ENCODE measurements at places on chromosomes 2 and 18.
A peak's percentile ranks its signal among the peaks of the same experiment; 100 is the strongest.

- DNase-seq = no peak
These were observed 87.8 kb downstream of the LYPD1 start for GRCh38 chr2:132581991-132582738.

GRCh38 chr2:136010126-136010525 lies 24.7 kb upstream of the DARS1 start:
- peak; percentile 14 for DNase-seq

DNA sequence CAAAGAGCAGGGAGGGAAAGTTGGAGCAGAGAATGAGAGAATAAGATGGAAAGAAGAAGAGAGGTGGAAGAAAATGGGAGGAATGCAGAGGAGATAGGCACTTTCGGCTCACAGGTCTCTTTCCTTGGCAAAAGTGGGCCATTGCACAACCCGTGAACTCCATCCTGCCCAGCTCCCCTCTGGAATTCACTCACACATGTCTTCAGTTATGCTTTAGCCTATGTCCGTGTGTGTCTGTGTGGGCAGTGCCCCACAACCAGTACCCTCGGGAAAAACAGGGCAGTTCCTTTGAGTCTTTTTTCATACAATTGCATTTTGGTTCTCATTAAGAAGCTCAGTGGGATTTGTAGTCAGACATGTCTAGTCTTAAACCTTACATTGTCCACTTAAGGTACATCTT lies 34.5 kb downstream of the DTNA start:
- DNase-seq = no peak

DNA sequence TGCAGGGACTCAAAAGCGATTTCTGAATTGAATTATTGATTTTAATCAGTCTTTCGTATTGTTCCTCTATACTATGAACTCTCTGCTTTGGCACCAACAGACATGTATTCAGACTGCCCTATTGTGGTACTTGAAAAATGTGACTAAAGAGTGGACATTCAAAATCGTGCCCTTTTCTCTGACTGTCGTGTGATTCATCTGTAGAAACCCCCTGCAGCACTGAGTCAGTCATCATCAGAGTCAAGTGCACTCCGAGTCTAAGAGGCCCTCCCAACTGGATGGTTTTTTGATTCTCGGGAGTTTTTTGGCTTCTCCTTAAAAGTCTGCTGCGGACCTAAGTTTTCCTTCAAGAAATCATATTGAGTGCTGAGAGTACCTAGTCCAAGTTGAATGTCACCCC lies 96.4 kb upstream of the FOSL2 start:
- no peak for DNase-seq

DNA sequence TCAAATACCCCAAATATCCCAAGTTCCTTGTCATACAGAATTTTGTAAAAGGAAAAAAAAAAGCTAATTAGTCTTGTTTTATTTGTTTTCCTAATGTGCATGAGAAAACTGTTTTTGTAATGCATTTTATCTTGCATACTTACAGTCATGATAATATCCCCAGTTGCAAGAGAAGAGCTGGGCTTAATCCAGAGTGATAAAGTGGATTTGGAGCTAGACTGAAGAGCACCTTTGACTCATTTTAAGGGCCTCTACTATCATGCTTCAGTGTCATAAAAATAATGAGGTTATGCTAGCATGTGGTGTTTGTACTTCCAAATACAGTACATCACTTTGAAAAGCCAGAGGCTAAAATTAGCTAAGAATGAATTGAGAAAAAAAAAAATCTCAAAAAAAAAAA lies 26.4 kb downstream of the ARHGAP15 start:
- no peak for DNase-seq

DNA sequence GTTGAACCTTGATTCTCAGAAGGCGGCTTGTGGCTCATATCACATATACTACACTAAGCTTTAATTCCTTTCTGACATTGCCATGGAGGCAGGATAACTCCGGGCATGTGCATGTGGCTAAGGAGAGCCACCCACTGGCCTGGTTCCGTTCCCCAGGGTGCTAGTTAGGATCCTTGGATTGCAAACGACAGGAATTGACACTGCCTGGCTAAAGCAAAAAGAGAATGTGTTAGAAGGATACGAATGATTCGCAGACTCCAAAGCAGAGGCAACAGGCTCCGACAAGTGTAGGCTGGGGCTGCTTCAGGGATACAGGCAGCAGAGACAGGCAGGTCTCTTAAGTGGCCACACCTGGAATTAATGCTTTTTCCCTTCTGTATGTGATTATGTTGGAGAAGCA lies 71.4 kb upstream of the LYPD6B start:
- no peak for DNase-seq

DNA sequence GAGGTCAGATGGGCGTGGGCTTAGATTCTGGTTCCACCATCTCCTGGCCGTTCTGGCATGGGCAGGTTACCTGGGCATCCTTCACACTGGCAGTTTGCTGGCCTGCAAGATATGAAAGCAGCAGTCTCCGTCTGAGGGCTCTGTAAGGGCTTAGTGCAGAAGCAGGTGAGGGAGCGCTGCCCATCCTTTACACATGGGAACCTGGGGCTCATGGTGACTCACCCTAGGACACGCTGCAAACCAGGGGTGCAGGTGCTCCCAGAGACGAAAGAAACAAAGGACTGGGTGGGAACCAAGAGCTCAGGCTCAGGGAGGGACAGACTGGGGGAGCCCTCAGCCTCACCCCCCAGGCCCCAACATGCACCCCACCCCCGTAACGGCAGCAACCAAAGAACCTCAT lies 10.7 kb upstream of the ID2 start:
- no peak for DNase-seq

DNA sequence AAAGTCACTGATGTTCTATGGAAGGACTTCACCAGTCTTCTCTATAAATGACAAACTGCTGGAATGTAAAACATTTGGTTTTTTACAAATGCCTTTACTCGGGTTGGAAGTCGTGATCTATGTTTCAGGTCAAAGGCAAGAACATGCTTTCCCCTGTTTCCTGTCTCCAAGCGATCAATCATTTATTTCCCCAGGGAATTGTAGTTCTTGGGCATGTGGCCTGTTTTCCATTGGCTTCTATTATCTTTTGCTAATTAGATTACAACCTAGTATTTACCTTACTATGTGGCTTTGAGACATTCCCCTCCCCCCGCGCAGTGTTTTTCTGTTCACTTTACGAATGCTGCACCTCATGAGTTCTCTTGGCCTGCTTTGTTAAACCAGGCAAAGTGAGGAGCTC lies 684.2 kb downstream of the EPHA4 start:
- no peak for DNase-seq
